ENCODE measurements at places on chromosomes 3 and 15.

- DNase-seq: no peak
Measured at GRCh38 chr3:119681279-119681678, 4.1 kb upstream of the COX17 start.

GRCh38 chr15:62880278-62880677, 162.3 kb upstream of the TPM1 start:
- no peak for DNase-seq

DNA sequence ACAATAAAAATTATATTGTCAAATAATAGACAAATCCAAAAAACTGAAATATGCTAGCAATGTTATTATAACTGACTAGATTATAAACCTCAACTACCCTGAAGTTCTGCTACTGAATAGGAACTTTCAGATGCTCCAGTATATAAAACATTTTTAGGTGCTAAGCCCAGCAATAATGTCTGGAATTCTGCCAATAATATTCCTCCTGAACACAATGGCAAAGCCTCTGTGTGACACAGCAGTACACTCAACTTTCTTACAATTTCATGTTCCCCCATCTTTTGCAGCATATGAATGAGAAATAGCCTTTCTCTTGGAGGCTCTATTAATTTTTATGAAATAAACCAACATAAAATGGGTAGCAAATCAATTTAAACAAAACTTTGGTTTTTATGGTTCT, 29.5 kb downstream of the ATOSA start:
- DNase-seq: no peak

DNA sequence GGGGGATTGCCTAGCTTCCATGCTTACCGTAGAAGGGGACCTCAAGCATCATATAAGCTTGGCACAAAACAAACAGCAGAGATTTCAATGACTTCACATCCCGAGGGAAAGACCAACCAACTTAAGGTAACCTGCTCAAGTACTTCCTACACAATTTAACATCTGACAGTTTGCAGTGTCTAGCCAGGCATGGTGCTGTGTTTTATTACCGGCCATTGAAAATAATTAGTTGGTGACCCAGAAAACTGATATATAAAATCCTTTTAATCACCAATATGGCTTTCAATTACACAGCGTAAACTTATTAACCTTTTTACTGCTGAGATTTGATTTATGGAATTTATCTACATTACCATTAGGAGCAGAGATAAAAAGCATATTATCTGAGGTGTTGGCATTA, 268.3 kb downstream of the ARRDC4 start:
- no peak for DNase-seq
